ENCODE measurements at places on chromosomes 7 and 10. TPM values are rescaled to one million over a fixed set of nuclear protein-coding genes. Genes with fewer than 3 reads are reported as not detected.

DNA sequence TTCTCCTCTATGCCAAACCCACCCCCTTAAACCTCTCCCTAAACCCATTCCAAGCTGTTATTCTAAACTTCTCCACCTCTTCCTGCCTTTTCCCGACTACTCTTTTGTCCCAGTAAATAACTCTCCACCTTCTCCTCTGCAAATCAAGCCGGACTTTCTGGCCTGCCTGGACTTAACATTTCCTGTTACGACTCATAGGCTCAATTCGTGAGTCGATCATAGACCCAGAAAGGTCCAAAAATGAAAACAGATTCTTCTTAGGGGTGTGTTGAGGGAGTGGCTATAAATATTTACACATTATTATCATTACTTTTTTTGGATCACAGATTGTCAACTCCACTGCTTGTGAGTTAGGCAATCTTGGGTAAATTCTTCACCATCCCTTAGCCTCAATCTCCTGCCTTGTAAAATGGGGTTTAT, 59.0 kb upstream of the HABP2 start:
- H3K27me3 ChIP-seq = peaks cover 5% of the 10 kb centered on the region
- H3K27ac ChIP-seq = no peak overlapping the region
- H3K4me1 ChIP-seq = no peaks in the 10 kb centered on the region
- no peak overlapping the region for H3K4me3 ChIP-seq

DNA sequence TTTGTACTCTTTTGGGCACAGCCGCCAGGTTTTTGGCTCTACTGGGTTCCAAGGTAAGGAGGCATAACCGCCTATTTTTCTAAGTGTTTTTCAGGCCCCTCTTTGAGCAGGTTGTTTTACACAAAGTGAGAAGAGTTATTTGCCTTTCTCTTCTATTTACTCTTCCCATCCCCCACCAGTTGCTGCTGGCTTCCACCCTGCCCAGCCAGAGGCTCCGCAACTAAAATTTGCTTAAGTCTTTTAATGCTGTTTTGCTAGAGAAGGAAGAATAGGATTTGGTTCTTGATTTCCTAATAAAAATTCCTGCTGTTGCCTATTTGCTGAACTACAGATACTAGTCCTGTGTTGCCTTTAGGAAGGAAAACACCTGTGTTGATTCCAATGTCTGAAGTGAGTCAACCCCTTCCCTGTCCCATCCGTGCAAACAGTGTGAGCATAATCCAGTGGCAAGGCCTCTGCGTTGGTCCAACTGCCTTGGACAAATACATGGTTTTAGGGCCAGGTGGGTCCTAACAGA, 1.9 kb downstream of the PLA2G12B start:
- peaks cover 2% of the 10 kb centered on the region for H3K27me3 ChIP-seq
- no peak for DNase-seq
- no peak overlapping the region for H3K27ac ChIP-seq
- H3K36me3 ChIP-seq = no peaks in the 10 kb centered on the region
- no peak overlapping the region for H3K4me3 ChIP-seq
- no peaks in the 10 kb centered on the region for H3K4me1 ChIP-seq

DNA sequence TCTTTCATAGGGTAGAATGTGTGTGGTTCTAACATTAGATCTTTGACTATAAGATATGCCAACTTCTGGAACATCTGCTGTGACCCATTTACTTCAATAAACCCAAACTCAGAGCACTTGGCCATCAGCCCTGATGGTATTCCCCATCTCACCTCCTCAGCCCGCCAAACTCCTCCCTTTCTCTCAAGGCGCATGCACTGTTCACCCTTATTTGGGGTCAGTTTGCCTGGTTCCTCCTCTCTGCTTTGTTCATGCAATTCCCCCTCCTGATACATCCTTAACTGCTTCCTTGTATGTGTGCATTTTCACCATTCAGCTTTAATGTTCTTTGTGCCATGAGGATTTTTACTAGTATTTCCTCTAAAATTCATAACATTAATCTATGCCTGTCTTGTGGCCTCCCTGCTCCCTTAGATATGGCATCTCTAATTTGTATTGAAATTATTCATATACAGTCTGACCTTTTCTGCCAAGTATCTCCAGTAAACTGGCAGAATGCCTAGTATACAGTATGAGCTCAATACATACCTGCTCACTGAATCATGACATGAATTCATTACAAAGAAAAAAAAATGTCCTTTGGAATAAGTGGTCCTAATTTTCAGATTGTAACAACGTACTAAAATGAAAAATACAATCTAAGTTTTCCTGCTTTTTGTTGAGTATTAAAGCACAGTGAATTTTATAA, 336.8 kb upstream of the IGFBP3 start:
- H3K27ac ChIP-seq = peak overlapping the region; percentile 49
- peaks cover 7% of the 10 kb centered on the region for H3K4me1 ChIP-seq
- DNase-seq = peak; percentile 90
- H3K4me3 ChIP-seq = no peak overlapping the region
- no peaks in the 10 kb centered on the region for H3K27me3 ChIP-seq

DNA sequence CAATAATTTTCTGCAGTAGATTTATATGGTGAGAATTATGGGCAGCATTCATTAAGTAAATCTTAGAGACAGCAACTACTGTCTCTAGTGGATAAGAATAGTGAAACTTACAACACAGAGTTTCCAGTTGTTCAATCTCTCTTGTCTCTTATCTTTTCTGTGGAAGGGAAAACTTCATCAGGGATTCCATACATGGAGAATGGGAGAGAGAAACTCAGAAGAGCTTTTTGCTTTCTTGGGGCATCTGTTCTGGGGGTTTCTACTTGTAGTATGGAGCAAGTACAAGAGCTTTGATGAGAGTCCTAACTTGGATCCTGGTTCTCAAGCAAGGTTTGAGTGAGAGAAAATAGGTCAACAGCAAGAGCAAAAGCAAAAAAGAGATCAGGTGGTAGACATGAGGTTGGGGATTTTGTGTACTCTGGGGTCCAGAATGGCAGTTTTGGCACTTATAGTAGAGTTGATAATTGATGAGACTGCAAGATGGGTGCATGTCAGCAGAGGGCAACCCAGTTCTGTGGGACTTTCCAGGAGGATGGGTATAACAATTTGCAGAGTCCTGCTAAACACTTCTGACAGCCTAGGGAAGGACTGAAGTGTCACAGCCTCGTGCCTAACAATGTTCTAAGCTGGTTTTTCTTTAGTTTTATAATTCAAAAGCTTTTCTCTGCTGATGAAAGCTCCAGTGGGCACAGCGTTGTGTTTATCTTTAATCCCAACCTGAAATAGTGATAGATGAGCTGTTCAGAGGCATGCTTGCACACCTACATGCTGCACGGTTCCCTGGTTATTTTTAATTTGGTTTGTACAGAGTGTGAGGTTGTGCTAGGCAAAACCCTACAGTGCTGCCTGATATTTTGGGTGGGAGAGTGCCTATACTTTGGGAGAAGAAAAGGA, 32.0 kb upstream of the STRIP2 start:
- H3K36me3 ChIP-seq = peaks cover 2% of the 10 kb centered on the region
- H3K27ac ChIP-seq = no peak overlapping the region
- no peak overlapping the region for H3K4me3 ChIP-seq
- H3K4me1 ChIP-seq = no peaks in the 10 kb centered on the region
- no peaks in the 10 kb centered on the region for H3K27me3 ChIP-seq

Gene ECHDC3
- total RNA-seq = 1.9 TPM

GRCh38 chr10:88545359-88545758, 37.8 kb downstream of the RNLS start:
- no peaks in the 10 kb centered on the region for H3K27me3 ChIP-seq
- H3K4me1 ChIP-seq = no peaks in the 10 kb centered on the region
- no peak overlapping the region for H3K4me3 ChIP-seq
- no peaks in the 10 kb centered on the region for H3K36me3 ChIP-seq
- DNase-seq = no peak

Gene CDK1
- total RNA-seq = 6.6 TPM

GRCh38 chr10:4107285-4107851, 322.4 kb upstream of the KLF6 start:
- peaks cover 4% of the 10 kb centered on the region for H3K4me1 ChIP-seq
- H3K27ac ChIP-seq = no peak overlapping the region
- DNase-seq = no peak
- H3K4me3 ChIP-seq = no peak overlapping the region
- no peaks in the 10 kb centered on the region for H3K36me3 ChIP-seq

Gene FGF8
- 0.61 TPM for total RNA-seq

Gene FFAR4
- not detected for total RNA-seq

- no peak overlapping the region for H3K27ac ChIP-seq
- peaks cover 13% of the 10 kb centered on the region for H3K4me1 ChIP-seq
- peak overlapping the region; percentile 47 for H3K4me3 ChIP-seq
- peaks cover 34% of the 10 kb centered on the region for H3K27me3 ChIP-seq
- peak; percentile 36 for DNase-seq
These were observed 660 bp upstream of the HHEX start for GRCh38 chr10:92688927-92689662.

Gene C10orf67
- 0.46 TPM for total RNA-seq

DNA sequence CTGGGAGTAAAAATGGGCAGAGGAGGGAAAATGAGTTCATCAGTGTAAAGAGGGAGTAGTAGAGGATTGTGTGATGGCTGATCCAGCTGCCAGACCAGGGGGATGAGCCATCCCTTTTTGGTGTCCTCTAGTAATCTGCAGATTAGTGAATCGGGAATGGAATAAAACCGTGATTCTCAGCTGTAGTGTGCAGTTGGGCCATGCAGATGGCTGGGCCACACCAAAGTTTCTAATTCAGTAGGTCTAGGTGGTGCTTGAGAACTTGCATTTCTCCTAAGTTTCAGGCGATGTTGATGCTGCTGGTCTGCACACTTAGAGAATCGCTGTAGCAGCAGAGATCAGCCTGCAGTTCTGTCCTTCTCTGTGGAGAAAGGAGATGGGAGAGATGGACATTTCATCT, 22.7 kb downstream of the PDCD11 start:
- H3K4me3 ChIP-seq = no peak overlapping the region
- no peaks in the 10 kb centered on the region for H3K4me1 ChIP-seq
- H3K27me3 ChIP-seq = no peaks in the 10 kb centered on the region
- H3K27ac ChIP-seq = no peak overlapping the region

Gene CDHR3
- 3.1 TPM for total RNA-seq

- no peak overlapping the region for H3K4me3 ChIP-seq
- peak overlapping the region; percentile 98 for H3K27ac ChIP-seq
- no peak for DNase-seq
- H3K27me3 ChIP-seq = no peaks in the 10 kb centered on the region
- no peaks in the 10 kb centered on the region for H3K36me3 ChIP-seq
These were observed 15.9 kb downstream of the TRIM56 start for GRCh38 chr7:101100858-101101847.

DNA sequence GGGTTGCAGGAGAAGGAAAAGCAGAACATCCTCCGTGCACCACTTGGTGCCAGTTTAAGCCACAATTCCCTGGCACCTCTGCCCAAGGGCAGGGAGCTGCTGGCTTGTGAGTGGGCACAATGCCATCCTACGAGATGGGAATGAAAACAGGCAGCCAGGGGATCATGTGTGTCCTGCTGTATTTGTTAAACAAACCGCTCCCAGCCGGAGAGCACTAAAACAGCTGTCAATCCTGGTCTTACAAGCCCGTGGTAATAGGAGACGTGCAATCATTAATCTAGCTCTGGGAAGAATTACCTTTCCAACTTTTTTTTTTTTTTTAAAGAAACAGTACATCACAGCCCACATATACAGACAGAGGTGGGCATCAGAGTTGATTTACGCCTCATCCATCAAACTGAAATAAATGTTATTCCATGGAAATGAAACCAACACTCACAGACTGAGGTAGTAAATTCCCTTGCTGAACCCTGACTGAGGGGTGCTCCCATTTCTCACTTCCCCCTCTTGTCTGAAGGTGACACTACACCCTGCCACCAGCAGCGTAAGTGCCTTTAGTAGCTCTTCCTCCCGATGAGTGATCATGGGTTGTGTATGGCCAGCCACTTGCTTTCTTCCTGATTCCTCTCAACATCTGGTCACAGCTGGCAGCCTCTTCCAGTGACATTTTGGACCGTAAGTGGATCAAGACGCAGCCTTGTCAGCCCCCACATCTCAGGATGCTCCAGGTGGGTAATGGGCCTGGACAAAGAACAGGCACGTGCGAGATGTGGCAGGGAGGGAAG, 143.8 kb downstream of the TEX36 start:
- DNase-seq = no peak
- no peak overlapping the region for H3K27ac ChIP-seq
- no peaks in the 10 kb centered on the region for H3K36me3 ChIP-seq
- no peaks in the 10 kb centered on the region for H3K4me1 ChIP-seq
